Stimulated activated CD4-positive, alpha-beta T cell treated with anti-CD3 and anti-CD28 coated beads, Interleukin-2, amount 100 ng/mL, for 24 hours (primary cell): ENCODE measurements at places on chromosomes 7 and 10.

GRCh38 chr7:77253151-77253550, 53.5 kb upstream of the FGL2 start:
- DNase-seq, result no peak

- DNase-seq, result no peak
Measured at GRCh38 chr10:12509794-12510100, 160.4 kb downstream of the CAMK1D start.

DNA sequence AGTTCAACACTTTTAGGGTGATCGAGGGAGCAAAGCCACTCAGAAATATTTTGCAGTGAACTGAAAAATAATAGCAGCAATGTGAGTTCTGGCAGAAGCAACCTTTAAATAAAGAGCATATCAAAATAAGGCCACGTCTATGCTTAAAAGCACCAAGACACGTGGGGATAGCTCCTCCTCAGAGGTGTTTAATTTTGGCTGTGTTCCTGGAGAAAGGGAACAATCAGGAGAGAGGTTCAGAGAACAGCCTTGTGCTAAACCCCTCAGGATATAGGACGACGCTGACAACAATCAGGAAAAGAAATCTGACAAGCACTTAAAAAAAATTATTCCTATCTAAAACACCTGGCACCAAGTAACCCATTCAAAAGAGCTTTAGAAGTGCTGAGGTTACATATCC, 471.9 kb upstream of the CELF2 start:
- no peak for DNase-seq

GRCh38 chr7:104883248-104883717, 130.7 kb upstream of the KMT2E start:
- no peak for DNase-seq

- no peak for DNase-seq
Measured at GRCh38 chr7:90709501-90710465, 113.7 kb downstream of the CDK14 start.

- DNase-seq, result no peak
Measured at GRCh38 chr10:35834877-35835494, 192.9 kb upstream of the FZD8 start.

DNA sequence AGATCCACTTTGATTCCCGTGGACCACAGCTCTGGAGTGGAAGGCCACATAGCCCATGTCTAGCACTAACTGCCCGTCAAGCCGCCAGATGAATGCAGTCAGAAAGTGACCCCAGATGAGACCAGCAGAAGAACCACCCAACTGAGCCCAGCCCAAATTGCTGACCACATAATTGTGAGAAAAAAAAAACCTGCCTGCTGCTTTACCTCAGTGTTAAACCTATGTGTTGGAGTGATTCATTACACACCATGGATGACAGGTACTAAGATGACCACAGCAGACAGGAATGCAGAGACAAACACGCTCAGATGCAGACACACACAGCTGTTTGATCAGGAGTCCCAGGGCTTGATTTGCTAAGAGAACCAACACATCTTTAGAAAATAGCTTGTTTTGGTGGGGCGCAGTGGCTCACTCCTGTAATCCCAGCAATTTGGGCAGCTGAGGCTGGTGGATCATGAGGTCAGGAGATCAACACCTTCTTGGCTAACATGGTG, 168.1 kb upstream of the PPP2R2D start:
- DNase-seq, result no peak

GRCh38 chr10:129136951-129137350, 330.1 kb upstream of the MGMT start:
- DNase-seq, result no peak

DNA sequence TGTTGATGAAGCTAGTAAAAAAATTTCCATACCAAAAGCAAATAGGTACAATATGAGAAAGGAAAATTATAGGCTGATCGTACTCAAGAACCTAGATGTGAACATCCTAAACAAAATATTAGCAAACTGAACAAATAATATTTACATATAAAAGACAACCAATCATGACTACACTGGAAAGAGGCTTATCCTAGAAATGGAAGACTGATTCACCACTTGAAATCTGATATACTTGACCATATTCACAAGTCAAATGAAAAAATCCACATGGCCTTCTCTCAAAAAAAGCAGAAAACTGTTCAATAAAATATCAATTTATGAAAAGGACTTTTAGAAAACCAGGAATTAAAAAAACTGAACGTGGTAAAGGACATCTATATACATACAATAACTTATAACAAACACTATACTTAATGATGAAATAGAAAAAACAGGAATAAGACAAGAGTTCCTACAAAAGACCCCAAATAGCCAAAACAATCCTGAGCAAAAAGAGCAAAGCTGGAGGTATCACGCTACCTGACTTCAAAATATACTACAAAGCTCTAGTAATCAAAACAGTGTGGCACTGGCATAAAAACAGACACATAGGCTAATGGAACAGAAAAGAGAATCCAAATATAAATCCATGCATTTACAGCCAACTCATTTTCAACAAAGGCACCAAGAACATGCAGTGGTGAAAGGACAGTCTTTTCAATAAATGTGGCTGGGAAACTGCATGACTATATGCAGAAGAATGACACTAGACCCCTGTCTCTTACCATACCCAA, 29.2 kb upstream of the FAM180A start:
- DNase-seq, result no peak

GRCh38 chr10:95864906-95865813, 42.6 kb upstream of the CC2D2B start:
- peak; percentile 19 for DNase-seq

DNA sequence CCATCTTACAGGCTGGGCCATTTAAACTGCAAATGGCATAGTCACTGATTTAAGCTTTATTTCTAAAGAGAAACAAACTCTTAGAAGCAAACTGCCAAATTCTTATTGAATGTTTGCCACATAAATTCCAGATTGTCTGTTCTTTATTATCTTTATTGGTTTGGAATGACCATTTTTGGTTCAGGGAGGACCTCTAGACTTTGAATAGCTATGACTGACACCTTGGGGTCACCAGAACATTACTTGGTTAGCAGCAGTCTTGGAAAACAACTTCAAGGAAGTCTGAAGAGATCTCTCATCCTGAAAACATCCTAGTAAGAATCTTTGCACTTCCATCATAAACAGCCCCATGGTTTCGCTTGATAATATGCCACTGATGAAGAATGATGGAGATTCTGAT, 197.1 kb downstream of the SUGCT start:
- DNase-seq, result no peak

DNA sequence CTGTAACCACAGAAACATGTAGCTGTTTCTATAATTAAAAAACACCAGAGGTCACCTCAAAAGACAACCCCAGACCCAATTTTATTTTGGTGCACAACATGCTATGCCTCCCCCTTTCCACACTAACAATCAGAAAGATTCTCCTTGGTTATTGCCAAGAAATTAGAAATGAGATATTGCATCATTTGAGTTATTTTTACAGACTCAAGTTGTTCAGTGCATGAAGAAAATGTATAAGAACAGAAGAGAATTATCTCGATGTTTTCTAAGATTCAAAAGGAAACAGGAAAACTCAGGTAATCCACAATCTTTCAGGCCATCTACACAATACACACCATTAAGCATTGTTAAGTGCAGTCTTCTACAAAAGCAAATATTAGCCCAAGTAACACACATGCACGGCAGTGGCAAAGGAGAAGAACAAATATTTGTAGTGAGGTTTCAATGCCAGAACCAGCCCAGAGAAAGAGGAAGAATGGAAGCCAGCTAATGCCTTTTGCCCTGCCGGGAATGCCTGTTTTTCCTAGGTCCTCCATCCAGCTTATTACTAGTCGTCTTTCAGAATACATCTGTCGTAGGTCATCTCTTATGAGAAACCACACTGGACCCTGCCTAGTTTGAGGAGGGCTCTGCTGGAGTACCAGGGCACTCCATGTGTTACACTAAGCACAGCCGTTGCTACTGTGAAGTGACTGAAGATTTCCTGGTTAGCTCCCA, 67.6 kb upstream of the C1GALT1 start:
- no peak for DNase-seq

- no peak for DNase-seq
Measured at GRCh38 chr7:38154278-38154677, 23.8 kb upstream of the STARD3NL start.

GRCh38 chr10:78572565-78572964, 496.2 kb upstream of the ZMIZ1 start:
- no peak for DNase-seq

DNA sequence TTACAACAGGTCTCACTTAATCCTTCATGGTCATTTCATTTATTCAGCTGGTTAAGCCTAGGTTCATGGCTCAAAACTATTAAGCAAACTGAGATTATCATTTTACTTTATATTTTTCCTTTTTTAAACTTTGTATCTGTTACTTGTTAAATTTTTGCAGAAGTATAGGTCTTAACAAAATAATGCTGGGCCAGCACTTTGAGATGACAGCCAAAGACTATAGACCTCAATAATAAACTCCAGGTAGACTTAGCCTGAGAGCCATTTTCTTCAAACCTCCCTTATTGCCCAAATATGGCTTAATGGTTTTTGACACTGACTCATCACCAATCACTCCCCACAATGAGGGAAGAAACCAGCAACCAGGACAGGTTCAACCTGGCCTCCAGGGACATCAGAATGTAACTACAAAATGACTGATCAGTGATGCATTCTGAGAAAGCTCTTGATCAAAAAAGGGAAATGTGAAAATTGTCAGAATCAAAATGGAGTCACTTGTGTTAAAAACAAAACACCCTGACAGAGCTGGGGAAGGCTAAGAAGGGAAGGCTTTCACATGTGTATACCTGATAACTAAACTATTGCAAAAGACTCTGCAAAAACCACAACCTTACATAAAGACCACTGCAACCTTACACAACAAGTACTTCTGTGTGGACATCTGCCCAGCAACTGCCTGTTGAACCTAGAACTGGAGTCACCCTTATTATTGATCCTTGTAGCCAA, 2.1 kb upstream of the CCDC126 start:
- DNase-seq, result peak; percentile 39

- no peak for DNase-seq
Measured at GRCh38 chr7:111677848-111678247, 115.6 kb upstream of the IMMP2L start.

DNA sequence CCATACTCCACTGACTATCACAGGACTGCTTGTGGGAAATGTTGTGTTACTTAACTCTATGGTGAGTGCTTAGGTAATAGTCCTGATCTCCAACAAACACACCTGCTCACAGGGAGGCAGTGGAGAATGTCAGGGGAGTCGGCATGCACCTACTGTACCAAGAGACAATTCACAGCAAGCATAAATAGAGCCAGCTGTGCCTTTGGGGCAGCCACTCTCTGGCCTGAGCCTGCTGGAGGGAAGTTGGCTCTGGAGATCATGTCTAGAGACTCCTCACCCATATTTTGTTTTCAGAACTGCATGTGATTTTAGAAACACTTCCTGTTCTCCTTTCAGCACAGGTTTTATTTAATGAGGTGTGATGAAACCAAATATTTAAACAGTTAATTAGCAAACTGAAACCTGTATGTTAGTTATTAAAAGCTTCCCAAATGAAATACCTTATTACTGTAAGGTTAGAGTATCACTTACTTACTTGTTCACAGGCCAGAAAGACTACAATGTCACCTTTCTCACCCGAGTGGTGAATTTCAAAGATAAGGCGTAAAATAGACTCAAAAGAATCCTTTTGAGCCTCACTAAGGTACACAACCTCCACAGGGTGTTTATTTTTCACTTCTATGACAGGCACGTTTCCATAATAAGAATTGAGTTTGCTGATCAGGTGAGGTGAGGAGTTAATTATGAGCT, 21.8 kb downstream of the DHX32 start:
- no peak for DNase-seq

- DNase-seq, result peak; percentile 88
Measured at GRCh38 chr7:25093268-25093826, 31.7 kb downstream of the CYCS start.
